Renal cortex interstitium (tissue), 15 donors: ENCODE measurements at places on chromosomes 3 and 15.

DNA sequence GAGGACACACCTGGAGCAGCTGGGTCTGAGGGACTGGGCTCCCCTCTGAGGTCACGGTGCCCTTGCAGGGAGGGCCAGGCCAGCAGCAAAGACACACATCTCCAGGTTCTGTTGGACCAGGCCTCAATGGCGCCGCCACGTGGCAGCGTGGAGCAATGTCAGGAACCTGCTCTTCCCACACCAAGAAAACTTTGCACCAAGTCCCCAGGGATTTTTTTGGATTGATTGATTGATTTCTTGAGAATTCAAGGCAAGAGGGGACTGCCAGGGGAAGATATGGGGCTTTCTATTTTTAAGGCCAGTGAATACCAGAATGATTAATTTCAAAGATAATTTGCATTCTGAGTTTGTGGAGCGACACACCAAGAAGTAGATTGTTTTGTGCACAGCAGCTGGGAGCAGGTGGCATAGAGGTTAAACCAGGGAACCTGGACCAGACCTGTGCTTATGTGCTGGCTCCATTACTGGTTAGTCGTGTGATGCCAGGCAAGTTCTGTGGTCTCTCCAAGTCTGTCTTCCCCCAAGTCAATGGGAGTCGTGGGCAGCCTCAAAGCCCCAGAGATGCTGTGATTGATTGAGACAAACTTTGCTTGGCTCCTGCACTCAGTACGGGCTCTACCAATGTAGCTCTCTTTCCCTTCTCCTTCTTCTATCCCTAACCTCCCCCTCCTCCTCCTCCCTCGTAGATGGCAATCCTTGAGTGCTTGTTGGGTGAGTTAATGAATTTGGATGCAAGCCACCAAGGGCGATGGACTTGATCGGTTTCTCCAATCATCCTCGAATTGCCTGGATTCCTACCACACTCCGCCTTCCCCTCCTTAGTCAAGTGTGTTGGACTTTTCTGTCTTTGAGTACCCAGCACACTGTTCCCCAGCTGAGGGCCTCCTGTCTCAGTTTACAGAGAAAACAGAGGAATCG, 96.2 kb upstream of the TRPM1 start:
- DNase-seq, result no peak

DNA sequence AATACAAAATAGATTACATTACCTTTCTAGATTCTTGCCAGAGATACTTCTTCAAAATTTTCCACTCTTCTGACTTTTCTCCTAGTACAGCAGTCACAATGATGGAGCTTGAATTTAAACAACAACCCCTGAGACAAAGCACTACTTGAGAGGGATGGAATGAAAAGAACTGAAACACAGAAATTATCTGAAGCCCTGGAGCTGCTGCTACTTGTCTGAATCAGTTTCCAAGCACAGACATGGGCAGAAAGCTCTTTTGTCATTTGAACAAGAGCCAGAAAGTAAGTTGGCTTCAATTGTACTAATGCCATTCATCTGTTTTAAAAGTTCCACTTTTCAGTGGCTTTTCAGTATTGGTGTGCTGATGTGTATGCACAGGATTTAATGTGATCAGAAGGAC, 718.5 kb upstream of the ARPP21 start:
- DNase-seq, result no peak

- no peak for DNase-seq
These were observed 518.9 kb downstream of the SHQ1 start for GRCh38 chr3:72329354-72329753.

- peak; percentile 4 for DNase-seq
These were observed 363.8 kb upstream of the NAALADL2 start for GRCh38 chr3:174495311-174495710.

DNA sequence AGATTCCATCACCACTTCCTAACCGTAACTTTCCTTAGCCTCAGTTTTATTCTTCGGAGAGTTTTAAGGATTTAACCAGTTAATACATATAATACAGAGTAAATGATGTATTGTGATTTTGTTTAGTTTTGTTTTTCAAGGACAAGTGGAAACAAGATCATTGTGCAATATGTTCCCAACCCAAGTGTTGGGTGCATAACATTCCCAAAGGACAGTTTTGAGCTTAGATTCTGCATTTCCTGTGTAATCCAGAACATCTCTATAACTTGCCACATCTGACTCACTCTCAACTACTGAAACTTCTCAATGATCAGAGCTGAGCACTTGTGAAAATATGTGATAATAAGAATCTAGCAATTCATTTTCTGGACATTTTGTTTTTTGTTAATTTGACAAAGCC, 466.1 kb upstream of the PPP2R3A start:
- no peak for DNase-seq

DNA sequence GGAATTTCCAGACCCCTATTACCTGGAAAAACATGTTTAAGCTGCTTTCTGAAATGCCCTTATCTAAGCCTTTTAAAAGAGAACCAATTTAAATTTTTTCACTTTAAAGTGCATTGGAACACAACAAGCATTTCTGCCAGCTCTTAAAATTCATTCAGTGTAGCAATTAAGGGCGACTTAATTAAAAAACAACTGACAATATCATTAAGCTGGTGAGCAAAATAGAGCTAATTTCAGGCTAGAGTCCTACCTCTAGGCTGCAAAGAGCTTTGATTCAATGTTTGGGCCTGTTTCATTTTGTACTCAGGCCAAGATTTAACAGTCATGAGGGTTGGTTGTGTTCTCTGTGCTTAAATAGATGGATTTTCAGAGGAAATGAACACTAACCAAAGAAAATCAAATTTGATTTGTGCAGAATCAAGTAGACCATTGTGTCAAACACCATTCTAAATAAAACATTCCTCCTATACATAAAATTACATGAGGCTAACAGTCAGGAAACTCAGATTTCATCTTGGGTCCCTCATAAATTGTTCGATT, 114.6 kb downstream of the TMEM108 start:
- no peak for DNase-seq
